ENCODE measurements at places on chromosomes 13 and 19. TPM values are rescaled to one million over a fixed set of nuclear protein-coding genes. Genes with fewer than 3 reads are reported as not detected.

GPR12 gene
- total RNA-seq: not detected

ERICH6B gene
- not detected for total RNA-seq

GPR180 gene
- 26.9 TPM for total RNA-seq

MCF2L gene
- 382 TPM for total RNA-seq

TPTE2 gene
- not detected for total RNA-seq

Measured in melanocyte of skin (primary cell).